ENCODE measurements at places on chromosomes 6 and 20.

- no peak for DNase-seq
These were observed 273.8 kb downstream of the CDH4 start for GRCh38 chr20:61525781-61526431.

DNA sequence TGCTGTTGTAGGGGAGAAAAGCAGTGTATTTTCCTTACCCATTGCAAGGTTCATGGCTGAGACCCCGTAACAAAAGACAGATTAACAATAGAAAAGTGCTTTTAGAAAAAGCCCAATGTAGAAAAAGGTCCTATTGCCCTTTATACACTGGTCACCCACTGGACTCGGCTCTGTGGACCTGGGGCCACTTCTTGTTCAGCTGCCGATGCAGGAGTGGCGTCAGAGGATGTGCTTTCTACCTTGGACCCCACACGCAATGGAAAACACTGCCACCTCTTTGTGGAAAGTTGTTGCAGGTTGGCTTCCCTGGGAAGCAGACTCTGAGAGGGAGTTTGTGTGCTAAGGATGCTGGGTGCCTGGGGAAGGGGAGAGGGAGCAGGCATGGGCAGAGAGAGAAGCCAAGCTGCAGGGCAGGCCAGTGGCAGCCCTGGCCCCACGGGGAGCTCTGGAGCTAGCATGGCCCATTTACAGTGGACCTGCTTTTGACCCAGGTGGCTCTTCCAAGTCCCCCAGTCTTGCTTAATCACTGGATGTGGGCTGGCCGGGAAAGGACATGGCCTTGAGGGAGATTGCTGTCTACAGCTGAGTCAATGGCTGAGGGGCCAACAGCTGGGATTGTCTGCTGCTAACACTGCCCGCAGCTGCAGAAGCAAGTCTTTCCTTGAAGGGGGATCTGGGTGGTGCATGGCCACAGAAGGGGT is 142.9 kb downstream of the CDC5L start:
- DNase-seq, result no peak

DNA sequence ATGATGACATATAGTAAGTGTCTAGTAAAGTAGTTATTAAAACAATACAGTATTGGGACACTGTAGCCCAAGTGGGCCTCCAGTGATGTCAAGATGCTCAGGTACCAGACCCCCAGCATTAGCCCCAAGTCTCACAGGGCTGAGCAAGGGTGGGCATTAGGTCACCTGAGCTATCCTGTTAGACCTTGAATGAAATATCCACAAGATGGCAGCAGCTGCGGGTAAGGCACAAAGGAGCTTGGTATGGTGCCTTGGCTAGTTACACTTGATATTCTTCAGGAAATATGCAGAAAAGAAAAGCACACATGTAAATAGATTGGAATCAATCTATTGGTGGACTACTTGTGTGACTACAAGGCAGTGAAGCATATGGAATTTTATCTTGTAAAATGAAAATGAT is 701.8 kb upstream of the ADGRB3 start:
- no peak for DNase-seq

DNA sequence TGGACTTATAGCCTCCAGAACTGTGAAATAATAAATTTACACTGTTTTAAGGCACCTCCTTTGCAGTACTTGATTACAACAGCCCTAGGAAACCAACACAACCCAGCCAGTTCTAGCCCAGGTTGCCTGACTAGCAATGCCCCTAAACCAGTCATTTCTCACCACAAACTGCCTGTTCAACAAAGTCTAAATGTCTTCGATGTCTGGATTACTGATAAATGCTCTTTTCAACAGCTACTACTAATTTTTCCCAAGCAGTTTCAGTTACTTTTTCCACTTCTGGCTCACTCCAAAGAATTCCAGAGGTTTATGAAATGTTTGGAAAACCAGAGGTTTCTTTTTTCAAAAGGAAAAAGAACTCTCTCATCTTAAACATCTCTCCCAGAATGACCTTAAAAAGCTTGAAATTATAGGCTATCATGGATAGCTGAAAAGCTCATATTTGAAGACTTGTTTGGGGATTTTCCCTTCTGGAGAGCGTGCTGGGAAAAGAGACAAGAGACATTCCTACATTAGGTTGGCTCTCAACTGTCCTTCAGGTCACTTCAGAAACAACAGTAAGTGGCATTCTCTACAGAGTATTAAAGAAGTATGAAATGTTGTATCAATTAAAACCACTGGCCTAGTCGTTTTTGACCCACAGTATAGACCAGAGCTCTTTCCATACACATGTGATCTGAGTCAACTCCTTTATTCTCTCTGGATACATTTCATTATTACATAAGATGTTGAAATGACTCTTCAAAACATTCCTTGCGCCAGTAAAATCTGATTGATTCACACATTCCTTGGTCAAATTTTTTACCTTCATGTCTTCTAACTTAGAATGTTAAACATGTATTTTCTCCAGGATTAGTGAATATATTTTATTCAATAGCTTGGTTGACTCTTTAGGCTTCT is 265.9 kb downstream of the COL12A1 start:
- DNase-seq, result no peak

- DNase-seq, result no peak
These were observed 120.4 kb downstream of the MYLK4 start for GRCh38 chr6:2630359-2630758.

GRCh38 chr6:56406276-56407269 is 159.2 kb upstream of the COL21A1 start:
- DNase-seq, result no peak

- no peak for DNase-seq
These were observed 767 bp downstream of the PTK6 start for GRCh38 chr20:63536241-63536977.

GRCh38 chr20:15364781-15365180 is 1027.4 kb upstream of the FLRT3 start:
- no peak for DNase-seq

DNA sequence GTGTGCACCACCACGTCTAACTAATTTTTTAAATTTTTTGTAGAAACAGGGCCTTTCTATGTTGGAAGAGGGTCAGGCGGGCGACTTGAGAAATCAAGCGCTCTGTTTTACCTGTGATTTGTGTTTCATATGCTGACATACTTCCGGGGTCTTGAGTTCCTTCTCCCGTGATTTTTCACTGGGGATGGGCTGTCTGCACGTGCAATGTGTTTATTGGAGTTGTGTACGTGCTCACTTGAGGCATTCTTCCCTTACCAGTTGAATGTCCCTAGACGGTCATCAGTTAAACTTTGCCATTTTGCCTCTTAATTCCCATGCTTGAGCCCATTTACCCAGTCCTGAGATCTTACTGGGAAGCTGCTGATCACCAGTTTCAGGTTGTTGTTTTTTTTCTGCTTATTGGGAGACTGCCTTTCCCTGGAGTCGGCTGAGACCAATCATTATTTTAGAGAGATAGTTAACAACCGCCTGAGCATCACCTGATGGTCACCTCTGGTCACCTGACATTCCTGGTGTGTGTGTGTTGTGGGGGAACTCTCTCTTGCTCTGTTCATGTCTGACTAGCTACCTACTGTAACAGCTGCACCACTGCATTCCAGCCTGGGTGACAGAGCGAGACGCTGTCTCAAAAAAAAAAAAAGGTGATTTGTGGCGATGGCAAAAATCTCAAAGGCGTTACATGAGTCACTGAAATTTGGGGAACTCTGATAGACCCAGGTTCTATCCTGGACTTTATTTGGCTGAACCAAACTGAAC is 34.8 kb upstream of the NCOA3 start:
- no peak for DNase-seq

- no peak for DNase-seq
These were observed 829 bp upstream of the NOTCH4 start for GRCh38 chr6:32224696-32225095.

DNA sequence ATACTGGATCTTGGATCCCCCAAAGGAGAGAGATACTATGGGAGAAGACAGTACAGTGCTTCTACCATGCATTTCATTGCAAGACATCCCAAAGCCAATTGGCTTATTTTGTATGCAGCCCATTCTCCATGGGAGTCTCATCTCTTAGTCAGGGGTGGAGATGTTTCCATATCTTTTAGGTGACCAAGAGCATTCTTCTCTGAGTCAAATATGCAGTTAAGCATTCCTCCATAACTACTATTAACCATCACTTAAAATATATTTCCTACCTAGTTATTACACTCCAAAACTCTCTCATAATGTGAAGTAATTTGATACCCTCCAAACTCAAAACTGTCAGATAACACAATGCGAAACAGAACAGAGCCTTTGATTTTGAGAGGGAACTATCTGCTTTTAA is 542.6 kb downstream of the HDGFL1 start:
- DNase-seq, result no peak

DNA sequence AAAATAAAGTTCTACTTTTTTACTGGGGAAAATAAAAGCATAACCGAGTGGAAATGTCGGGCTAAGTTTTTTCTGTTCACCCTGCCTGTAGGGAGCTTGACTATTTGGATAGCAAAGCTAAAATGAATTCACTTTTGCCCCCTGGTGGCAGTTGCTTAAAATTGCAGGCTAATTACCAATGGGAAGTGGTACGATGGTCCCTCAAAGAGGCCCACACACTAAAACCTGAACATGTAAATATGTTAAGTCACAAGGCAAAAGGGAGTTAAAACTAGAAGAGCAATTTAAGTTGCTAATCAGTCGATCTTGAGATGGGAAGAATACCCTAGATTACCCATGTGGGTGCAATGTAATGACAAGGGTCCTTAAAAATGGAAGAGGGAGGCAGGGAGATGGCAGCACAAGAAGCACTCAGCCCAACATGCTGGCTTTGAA is 916 bp upstream of the SUN5 start:
- no peak for DNase-seq

DNA sequence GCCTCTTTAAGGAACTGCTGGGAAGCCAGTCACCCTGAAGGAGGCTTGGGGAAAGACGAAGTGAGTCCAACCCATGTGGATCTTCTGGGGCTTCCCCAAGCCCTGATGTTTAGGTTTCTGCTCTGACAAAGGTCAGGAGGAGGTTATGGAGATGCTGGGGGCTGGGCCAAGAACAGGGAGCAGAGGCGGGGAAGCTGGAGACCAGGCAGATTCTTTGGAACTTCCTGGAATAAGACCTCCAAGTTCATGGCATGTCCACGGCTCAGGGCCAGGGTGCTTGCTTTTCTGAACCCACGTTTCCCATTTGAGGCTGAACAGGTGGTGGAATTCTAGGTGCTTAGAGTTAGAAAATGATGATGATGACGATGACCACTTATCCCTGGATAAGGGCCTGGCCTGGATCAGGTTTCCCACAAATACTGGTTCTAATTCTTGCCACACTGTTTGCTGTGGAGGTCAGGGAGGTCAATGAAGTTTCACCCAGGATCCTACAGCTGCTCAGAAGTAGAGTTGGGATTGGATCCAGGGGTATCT is 30.0 kb upstream of the TGM2 start:
- DNase-seq, result no peak

GRCh38 chr6:168188369-168189199 is 109.6 kb upstream of the FRMD1 start:
- no peak for DNase-seq

- no peak for DNase-seq
These were observed 28.8 kb upstream of the ME1 start for GRCh38 chr6:83459663-83460062.

GRCh38 chr6:130593200-130593599 is 227.4 kb downstream of the TMEM200A start:
- DNase-seq, result no peak

DNA sequence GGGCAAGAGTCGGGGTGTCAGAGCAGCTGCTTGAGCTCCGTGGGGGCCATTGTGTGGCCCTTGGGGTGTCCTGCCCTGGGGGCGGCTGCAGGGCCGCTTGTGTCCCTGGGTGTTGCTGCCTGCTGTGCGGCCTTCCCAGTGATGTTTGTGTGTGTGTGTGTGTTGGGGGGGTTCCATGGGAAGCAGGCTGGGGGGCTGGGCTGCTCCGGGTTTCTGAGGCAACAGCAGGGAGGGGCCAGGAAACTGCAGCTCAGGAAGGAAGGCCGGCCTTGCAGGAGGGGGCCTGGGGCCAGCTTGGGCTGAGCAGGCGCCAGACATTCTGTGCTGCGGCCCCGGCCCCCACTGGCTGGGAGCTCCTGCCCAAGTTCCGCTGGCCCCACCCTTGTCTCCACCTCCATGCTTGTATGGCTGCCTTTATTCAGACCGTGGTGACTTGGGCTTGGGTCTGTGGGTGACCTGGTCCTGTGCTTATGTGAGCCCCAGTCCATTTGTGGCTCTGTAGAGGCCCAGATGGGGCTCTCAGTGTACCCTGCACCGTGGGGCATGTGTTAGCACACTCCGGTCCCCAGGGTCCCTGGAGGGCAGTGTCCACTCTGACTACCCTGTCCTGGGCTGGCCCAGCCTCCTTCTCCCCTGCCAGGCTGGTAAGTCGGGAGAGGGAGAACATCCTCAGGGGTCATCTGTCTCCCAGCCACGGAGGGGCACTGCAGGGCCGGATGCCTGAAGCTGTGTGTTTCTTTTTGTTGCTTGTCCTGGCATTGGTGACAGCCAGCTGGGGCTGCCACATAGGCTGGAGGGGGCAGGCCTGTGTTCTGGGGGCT is 4.6 kb upstream of the SOX18 start:
- no peak for DNase-seq
